Activated CD8-positive, alpha-beta memory T cell treated with anti-CD3 and anti-CD28 coated beads, Interleukin-2, amount 10 ng/mL, durations not matched to agents 7 days and 5 days (primary cell): ENCODE measurements at places on chromosomes 7 and 10.
A peak's percentile ranks its signal among the peaks of the same experiment; 100 is the strongest.

DNA sequence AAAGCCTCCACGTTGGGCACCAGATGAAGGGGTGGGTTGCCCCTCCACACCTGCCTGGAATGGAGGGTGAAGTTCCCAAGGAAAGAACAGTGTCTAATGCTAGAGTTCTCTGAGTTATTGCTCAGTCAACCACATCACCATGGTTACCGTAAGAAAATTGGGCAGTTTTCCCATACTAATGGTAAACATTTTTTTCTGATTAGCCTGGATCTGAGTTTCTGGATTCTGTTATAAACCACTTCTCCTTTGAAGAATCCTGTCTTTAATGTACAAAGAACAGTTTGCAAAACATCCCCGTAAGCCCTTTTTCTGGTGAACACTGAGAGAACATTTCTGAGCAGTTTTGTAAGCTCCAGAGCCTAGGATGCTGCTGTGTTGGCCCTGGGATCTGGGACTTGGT is 45.5 kb downstream of the ABCC2 start:
- no peak for DNase-seq

- no peak for DNase-seq
Measured at GRCh38 chr7:106927536-106927935, 62.5 kb downstream of the PIK3CG start.

GRCh38 chr7:109864230-109864629 is 1226.7 kb upstream of the LRRN3 start:
- DNase-seq, result no peak

DNA sequence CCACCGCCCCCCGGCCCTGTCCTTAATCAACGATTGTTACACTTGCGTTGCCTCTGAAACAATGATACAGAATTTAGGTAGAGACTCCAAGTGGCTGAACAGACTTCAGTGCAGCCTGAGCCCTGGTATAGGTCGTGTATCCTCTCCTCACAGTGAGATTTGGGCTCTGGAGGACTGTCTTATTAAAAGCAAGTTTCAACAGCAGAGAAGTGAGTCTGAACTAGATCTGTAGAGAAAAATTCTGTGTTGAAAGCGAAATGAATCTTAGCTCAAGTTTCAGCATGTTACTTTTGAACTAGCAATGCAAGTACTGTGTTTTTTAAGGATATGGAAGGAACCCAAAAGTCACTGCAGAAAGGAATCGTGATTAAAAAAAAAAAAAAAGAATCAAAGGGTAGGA is 103.1 kb downstream of the HOXA1 start:
- DNase-seq, result no peak

GRCh38 chr7:137898839-137899721 is 52.3 kb upstream of the DGKI start:
- DNase-seq, result peak; percentile 85

DNA sequence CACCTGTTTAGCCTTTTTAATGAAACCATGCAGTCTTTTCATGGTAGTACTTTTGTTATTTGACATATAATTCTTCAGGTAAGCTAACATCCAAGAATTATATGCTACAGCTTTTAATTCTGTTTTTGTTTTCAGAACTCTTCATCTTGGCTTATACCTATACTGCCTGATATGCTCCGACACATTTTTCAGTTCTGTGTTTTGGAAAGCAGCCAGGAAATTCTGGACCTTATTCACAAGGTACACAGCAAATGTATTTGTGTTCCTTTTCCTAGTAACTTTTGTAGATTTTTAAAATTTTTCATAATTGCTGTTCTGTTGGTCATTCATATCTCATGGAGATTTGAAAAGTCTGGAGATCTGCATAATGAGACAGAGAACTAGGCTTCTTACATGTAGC is 56.7 kb downstream of the BTAF1 start:
- no peak for DNase-seq

DNA sequence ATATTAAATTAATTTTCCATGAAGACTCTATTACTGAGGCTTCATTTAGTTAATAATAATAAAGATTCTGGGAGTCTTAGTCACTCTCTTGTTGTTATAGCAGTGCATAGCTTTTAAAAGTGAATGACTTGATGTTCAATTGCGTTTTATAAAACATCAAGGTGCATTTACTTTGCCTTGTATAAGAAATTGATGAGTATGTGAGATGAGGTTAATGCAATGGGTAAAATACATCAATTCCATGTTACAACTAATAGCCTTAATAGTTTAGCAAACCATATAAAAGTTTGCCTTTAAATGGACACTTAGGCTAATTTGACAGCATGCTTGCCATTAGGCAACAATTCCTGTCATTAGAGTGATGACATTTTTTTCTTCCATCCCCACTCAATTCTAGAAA is 173.6 kb upstream of the TEX47 start:
- no peak for DNase-seq

GRCh38 chr10:76937181-76937600 is 700.4 kb downstream of the KCNMA1 start:
- no peak for DNase-seq

- DNase-seq, result no peak
Measured at GRCh38 chr10:67015225-67015624, 89.4 kb downstream of the LRRTM3 start.

GRCh38 chr7:28554802-28555471 is 142.6 kb downstream of the CREB5 start:
- DNase-seq, result no peak

- DNase-seq, result no peak
Measured at GRCh38 chr10:63865210-63865609, 344.0 kb downstream of the REEP3 start.

DNA sequence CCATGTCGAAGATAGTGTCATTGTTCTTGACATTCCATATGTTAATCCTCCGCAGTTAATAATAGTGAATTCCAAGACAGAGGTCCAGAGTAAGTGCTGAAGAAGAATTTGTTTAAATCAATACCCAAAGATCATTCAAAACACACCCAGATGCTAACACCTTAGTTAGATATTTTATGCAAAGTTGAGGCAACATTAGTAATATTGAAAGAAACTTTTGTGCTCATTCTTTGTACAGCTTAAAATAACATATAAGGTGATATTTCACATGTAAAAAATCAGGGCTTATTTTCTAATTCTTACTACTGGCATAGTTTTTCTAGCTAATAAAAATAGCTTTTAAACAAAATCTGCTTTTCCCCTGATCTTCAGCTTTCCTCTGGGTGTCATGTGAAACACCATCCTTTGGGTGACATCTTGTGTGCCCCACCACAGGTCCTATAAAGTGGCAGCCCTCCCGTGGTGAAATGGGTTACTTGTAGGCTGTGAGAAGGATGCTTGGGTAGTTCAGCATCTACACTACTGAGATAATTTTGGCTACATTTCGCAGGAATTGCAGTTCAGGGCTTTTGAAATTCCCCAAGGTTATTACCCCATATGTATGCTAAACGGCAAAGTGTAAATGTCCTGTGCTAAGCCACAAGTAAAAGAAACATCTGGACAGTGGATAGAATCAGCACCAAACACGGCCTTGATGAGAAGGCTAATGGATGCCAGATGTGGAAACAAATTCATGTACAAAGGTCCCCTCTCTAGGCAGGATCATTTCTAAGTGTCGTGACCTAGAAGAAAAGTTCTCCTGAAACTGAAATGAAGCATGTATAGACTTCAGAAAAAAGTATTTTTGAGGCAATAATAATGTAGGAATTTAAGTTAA is 105.4 kb downstream of the GRM3 start:
- DNase-seq, result no peak

GRCh38 chr10:65818990-65819389 is 1106.8 kb upstream of the LRRTM3 start:
- DNase-seq, result no peak

DNA sequence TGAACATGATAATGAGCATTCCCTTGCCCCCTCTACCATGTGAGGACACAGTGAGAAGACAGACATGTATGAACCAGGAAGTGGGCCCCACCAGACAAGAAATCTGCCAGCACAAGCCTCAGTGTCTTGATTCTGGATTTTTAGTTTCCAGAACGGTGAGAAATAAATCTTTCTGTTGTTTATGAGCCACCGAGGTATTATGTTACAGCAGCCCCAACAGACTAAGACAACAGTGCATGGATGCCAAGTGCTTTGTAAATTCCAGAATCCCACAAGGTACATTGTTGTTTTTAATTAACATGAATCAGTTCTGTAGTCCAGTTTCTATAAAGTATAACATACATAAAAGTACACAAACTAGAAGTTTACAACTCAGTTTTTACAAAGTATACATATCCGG is 162.2 kb downstream of the ARHGAP21 start:
- DNase-seq, result no peak

DNA sequence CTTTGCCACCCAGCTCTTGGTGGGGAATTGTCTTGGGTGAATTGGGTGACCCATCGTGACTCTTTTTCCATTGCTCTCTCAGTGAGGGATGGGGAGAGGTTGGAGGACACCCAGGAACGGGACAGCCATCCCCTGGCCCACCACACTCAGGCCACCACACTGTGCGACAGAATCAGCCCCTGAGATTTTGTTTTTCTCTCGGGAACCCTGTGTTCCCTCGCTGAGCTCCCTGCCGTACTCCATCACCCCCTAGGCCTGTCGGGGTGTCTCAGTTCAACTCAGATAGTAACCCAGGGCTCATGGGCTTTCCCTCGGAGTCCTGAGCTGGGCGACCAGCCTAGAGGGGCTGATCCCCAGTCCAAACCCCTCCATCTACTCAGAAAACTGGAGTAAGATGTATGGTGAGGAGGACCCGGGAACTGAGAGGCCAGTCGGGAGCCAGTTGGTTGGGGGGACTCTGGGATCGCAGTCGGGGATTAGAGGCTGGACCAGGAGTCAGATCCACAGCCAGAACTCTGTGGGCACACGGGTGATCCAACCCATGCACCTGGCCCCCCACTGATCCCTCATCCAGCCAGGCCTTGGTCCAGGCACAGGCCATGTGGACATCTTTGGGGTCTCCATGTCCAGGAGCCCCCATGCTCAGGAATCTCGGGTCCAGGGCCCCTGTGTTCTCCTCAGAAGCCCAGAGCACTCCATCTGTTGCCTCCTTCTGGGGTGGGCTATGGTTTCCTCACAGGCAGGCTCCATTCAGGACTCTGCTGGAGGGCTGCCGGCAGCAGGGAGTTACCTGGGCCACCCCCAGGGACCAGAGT is 9.3 kb downstream of the CRYGN start:
- no peak for DNase-seq

- no peak for DNase-seq
Measured at GRCh38 chr10:43261578-43262396, 5.1 kb downstream of the RASGEF1A start.

DNA sequence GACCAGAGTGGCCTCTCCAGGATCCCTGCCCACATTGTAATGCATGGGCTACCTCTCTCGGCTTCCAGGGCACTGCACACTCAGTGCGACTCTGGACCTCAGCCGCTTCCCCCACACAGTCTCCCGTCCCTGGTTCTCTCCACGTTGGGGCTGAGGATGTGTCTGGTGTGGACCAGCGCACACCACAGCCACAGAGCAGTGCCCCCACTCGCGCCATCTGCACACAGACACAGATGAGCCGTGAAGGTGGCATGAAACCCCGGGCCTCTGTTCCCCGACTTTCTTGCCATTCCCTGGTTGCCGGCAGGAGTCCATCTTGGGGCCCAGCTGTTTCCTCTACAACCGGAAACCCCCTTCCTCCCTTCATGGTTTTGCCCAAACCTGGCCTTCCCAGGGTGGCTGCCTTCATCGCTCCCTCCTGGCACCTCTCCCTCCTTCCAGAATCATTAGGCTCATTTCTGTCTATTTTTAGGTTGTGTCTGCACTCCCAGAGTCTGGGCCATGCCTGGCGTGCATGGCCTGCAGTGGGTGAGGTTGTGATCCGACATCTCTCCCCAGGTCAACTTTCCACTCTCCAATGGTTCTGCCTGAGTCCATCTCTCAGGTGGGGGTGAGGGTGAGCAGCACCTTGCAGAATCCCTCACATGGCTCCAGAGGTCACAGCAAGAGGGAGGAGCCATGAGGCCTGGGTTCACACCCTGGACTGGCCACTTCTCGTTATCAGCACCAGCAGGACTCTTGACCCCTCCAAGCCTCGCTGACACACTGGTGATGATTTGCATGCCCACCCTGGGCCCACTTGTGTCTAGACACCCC is 10.1 kb downstream of the RASGEF1A start:
- DNase-seq, result no peak

DNA sequence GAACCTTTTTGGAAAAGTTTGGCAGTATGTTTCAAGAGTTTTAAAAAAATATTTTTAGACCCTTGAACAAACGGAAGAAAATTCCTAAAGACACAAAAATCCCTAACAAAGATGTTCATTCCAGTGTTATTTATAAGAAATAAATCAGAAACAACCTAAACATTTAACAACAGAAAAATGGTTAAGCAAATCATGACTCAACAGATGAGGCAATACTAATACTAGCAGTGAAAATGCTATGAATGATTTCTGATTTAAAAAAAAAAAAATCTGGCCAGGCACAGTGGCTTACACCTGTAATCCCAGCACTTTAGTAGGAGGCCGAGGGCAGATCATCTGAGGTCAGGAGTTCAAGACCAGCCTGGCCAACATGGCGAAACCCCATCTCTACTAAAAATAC is 61.0 kb downstream of the ARHGAP12 start:
- DNase-seq, result no peak

- no peak for DNase-seq
Measured at GRCh38 chr7:76108540-76109233, 60.8 kb downstream of the MDH2 start.

GRCh38 chr7:134946260-134946659 is 40.0 kb upstream of the AGBL3 start:
- DNase-seq, result no peak

- no peak for DNase-seq
Measured at GRCh38 chr10:51034769-51035168, 39.5 kb upstream of the PRKG1 start.

DNA sequence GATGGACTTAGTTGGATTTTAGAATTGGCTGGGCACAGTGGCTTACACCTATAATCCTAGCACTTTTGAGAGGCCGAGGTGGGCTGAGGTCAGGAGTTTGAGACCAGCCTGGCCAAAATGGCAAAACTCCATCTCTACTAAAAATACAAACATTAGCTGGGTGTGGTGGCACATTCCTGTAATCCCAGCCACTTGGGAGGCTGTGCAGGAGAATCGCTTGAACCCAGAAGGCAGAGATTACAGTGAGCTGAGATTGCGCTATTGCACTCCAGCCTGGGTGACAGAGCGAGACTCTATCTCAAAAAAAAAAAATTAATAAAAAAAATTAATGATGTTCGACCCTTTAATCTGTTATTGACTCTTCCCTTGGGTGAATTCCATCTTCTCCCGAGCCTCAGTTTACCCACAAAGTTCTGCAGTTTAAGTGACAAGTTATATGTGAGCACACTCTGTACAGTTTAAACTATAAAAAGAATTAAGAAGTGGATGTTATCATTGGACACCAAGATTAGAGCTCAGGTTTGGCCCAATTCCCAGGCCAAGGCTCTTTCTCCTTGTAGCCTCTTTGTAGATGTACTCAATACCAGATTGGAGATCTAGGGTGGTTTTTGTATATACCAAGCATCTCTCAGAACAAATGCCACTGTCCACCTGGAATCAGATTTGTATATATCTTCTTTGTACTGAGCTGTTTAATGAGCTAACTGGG is 15.0 kb downstream of the KAT6B start:
- no peak for DNase-seq

GRCh38 chr7:96989241-96989858 is 16.0 kb upstream of the DLX6 start:
- no peak for DNase-seq
